ENCODE measurements at places on chromosomes 6 and 20.
A peak's percentile ranks its signal among the peaks of the same experiment; 100 is the strongest.

- DNase-seq = no peak
Observed at GRCh38 chr6:156026486-156027247, 571.0 kb upstream of the NOX3 start.

DNA sequence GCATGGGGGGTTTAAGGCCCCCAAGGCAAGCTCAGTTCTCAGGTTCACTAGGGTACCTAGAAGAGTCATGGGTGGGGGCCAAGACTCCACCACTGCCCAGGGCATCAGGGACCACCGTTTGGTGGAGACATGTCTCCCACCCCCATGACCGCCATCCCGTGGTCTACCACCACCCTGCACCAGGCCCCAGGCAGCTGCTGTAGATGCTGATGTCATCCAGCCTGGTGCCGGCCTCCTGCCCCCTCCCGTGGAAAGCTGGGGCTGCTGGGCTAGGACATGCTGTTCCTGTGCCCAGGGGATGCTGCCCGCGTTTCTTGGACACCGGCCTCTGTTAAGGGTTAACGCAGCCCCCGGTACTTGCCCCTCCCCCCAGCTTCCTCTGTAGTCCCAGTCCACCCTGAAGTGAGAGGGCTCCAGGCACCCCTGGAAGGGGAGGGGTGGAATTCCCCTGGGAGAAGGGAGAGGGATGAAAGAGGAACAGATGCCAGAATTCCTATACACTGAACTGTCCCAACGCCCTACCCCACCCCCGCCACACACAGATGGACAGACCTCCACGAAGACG is 587 bp downstream of the IP6K3 start:
- DNase-seq = peak; percentile 80

DNA sequence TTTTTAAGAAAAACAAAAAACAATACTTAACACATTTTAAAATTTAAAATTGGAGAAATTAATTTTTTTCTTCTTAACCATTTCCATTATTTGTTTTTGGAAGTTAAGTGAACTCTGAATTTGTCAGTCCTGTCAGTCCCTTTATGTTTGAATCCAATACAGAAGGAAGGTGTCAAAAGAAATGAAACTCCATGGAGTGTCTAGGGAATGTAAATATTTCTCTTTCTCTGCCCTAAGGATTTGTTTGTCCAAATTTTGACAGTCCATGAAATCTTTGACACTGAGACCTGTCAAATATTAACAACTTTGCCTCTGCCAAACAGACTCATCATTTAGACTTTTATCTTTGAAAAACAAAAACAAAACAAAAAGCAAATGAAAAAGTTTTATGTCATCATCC is 166.4 kb downstream of the EPHA7 start:
- DNase-seq = no peak

DNA sequence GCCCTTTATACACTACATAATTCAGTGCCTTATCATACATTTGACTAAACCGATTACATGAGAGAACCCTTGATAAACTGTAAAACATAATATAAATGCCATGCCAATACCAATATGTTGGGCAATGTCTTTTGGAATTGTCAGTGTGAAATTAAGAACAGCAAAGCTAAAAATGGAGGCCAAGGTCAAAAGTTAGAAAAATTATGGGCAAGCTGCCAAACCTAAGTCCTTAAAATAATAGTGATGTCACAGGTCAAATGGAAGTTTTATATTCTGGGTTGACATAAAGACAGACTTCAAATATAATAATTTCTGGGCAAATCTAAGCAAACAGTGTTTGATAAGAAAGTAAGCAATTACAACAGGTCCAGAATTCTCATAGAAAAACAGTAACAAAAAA is 696.7 kb downstream of the RNF144B start:
- DNase-seq = no peak

DNA sequence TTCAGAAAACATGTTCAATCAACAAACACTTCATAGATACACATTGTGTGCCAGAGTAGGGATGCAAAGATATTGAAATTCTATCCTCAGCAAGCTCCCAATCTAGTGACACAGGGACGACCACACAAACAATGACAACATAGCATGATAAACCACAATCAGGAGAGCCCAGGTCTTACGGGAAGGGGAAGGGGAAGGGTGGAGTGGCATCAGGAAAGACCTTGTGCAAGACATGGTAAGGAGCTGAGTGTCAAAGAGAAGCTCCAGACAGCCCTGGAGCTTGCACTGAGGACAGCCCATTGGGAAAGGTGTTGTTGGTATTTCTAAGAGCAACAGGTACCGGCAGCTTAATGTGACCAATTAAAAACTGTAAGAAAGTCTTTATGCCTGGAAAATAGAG is 103.6 kb downstream of the PDE7B start:
- no peak for DNase-seq

DNA sequence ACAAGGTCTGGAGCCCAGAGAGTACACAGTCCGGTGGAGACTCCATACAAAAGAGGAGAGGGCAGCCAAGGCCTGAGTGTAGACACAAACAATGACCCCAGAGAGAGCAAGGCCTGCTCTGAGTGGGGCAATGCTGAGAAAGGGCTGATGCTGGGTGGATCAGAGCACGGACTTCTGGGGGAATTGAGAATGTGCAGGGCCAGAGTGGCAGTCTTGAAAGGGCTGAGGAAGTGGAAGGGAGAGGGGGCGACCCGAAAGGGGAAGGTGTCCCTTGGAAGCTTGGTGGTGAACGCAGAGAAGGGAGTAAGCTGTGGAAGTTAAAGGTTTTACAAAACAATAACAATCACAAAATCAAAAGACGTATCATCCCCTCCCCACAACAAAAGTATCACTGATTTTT is 12.0 kb upstream of the GRM4 start:
- DNase-seq = no peak

- DNase-seq = no peak
Observed at GRCh38 chr6:118892355-118892991, 1.5 kb upstream of the ASF1A start.

DNA sequence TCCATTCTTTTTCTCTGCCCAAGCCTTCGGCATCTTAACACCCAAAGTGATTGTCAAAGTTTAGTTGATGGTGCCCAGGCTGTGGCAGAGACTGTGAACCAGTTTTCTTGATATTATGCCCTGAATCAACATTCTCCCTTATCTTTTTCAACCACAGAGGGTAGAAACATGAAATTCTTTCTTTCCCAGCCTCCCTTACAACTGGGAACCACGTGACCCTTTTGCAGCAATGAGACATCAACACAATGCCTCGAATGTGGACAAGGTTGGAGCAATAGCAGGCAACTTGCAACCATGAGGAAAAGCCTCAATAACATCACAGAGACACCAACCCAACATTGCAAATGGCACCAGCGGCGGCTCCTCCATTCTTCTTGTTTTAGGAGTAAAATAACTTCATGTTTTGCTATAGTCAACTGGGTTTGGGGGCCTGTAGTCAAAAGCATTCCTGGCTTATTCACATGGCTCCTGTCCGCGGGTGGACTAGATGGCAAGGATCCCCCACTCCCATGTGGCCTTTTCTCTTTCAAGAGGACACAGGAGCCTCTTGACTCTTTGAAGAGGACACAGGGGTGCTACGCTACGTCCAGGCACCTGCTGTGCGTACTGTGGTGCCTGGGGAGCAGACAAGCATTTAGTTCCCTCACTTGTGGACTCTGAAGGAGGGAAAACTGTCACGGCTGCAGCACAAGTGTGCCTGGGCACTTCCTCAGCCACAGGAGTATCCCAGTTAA is 90.5 kb downstream of the NOL4L start:
- peak; percentile 69 for DNase-seq

DNA sequence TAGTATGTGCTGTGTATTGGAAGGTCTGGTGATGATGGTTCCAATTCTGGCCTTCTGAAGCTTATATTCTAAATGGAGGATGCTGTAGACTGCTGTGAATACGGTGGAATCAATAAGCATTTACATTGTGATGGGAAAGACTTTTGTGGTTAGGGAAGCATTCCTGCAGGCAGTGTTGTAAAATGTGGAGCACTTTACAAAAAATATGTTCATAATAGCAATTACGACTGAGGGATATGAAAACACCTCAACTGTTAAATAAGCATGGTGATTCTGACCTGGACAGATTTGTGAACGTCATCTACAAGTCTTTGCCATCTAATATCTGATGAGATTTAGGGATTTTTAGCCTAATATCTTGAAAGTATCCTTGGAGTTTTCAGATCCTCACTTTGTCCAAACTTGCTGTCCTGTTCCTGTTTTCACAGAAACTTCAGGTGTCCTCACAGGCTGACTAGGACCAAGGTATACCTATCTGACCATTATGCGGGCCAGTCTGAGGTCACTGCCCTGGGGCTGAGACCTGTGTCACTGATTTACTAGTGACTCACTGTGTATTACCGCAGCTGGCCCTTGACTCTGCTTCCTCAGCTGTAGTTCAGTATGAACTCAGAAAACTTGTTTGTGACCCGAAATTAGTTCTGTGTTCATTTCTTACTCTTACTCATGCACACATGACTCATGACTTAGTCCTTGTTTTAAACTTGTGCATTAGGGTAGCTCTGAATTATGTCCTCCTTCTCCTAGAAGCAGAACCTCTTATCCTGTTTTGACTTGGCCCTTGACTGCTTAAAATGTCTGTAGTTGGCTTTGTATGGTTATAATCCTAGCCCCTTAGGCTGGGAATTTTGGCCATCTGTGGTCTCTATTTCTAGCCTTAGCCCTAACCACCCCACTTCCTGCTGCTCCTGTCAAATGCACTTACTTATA is 343.0 kb downstream of the CDKAL1 start:
- DNase-seq = peak; percentile 81

DNA sequence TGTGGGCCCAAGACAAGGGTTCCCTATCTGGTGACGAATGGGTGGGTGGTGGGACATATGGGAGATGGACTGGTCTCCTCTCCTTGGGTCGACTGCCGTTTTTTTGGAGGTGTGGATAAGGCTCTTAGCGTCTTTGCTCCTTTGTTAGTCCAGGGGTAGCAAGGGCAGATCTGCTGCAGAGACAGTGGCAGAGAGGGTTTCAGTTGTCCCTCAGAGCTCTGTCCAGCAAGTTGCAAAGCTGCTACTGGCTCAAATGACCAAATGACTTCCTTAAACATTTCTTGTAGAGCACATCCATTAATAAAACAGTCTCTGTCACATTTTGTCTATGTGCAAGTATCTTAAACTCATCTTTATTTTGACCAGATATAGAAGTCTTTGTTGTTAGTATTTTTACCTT is 508.0 kb upstream of the ADGRB3 start:
- DNase-seq = no peak

DNA sequence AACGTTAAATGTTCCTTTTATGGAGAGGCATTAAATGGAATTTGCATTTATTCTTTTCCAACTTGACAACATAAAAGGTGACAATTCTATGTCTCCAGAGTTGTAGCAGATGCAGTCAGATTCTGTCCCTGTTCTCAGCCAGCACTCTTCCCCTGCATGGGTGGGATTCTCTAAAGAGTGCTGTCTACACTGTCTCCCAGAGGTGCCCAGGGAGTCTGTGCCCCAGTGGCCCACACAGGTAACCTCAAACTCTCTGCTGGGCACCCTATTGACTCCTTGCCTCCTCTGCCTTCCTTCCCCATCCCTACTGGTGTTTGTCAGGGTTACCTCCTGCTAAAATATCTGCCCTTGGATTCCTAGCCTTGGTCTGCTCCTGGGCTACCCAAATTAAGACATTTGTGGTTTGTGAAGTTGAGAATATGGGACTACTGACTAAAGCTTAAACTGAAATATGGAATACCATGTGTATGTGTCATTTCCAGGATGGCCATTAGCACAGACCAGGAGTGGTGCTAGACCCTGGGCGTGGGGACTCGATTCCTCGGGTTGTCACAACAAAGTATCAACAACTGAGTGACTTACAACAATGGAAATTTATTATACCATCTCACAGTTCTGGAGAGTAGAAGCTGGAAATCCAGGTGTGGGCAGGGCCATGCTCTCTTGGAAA is 284.7 kb downstream of the CDH26 start:
- no peak for DNase-seq

GRCh38 chr20:45963059-45964005 is 8.7 kb downstream of the ZNF335 start:
- DNase-seq = no peak

DNA sequence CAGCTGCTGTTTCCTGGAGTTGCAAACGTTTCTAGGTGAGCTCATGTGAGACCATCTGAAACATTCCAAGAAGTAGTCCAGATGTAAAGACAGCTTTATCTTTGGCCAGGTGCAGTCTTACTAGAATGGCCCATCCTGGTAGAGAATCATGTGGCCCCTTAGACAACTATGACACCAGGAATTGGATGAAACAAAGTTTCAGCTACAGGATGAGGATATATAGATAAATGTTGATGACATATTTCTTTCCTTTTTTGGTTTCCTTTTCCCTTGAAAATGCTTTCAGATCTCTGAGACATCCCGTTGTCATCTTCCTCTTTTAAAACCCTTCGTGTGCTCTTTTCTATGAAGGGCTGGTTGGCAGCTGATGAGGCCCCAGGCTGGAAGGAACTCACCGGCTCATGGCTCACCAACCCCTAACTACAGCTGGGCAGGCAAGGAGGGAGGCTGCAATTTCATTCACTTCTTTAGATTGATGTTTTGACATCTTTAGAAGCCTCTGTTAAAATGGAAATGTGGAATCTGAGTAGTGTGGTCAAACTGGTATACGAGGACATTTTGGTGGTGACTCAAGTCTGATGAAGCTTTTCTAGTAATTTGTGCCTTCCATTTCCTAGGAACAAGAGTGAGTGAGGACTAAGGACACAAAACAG is 167.9 kb upstream of the TNFAIP3 start:
- DNase-seq = no peak

- no peak for DNase-seq
Observed at GRCh38 chr20:48550814-48551213, 277.0 kb downstream of the PREX1 start.

All from NCI-H226 (cell line).